SHP77 treated with DMSO at 0.1 percent for 48 hours (cell line): ENCODE measurements at places on chromosomes 16 and 17.

DNA sequence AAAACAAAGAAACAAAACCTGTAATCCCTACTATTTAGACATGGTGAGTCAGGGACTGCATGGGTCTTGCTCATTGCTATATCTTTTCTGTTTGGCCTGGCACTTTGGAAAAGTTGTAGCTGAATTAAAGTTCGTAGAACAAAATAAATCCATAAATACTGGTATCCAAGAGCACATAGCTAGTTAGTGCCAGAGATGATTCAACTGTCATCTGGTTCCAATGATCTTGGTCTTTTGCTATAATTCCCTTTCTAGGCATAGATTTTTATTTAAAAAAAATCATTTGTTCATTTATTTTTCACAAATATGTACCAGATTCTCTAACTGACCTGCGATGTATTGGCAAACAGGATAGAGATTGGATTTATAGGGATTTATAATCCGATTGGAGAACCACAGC, 1436.1 kb upstream of the GOT2 start:
- DNase-seq = no peak

DNA sequence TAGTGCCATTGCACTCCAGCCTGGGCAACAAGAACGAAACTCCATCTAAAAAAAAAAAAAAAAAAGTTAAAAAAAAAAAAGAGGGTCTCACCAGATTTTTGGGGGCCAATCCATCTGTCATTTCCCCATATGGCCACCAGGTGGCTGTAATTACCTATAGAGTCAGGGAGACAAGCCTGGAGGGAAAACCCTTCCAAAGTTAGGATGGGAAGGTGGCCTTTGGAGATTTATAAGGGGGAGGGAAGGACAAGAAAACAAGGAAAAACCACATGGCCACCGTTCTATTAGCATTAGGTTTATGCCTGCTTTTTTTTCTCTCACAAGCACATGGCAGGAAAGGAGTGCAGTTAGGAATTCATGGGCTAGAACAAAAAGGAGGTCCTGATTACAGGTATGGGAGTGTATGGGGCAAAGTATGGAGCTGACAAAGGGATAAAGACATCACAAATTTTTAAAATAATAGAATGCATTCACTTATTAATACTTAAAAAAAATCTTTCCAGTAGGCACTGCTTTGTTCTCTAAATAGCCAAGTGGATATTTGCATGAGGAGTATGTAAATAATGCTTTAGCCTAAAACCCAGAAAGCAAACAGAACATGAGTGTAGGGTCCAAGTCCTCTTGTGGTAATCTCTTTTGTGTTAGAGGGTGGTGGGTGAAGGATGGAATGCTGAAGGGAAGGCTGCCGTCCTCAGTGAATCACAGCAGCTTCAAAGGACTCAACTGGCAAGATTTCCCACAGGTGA, 5.1 kb downstream of the CYB5D1 start:
- peak; percentile 17 for DNase-seq

GRCh38 chr16:55248058-55248457, 75.9 kb upstream of the IRX6 start:
- DNase-seq = no peak

DNA sequence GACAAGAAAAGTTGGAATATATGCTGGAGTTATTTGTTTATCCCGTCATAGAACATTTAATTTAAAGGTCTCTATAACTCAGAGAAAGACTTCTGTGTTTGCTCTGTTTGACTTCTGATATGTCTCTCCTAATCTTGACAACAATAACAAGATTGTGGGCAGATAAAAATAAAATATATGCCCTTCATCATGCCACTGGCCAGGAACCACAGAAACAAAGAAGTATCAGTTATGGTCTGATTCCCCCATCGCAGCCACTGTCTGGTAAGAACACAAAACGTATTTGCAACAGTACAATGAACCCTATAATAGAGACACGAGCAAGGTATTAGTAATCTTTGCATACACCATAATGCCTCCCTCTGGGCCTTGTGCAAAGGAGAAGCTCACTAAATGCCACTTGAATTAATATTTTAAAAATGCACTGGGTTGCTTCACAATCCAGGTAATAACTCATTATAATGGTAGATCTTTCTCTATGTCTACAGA, 1498.3 kb downstream of the CDH11 start:
- no peak for DNase-seq

GRCh38 chr16:5895976-5896375, 798.4 kb upstream of the EEF2KMT start:
- no peak for DNase-seq

GRCh38 chr17:78819402-78819801, 21.2 kb downstream of the USP36 start:
- DNase-seq = no peak

DNA sequence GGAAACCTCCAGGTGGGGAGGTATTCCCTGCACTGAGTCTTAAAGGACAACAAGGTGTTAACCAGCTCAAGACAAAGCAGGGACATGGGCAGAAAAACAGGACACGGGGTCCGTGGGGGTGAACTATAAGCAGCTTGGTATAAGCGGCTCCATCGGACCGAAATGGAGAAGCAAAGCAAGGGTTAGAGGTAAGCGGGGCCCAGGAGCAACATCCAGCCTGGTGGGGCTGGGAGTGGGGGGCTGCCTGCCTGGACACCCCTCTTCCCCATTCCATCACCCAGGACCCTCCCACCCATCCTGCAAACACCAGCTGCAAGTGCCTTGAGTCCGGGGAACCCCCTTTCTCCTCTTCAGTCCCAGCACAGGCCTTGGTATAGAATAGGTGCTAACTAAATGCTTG, 29.5 kb downstream of the MYH11 start:
- DNase-seq = no peak

DNA sequence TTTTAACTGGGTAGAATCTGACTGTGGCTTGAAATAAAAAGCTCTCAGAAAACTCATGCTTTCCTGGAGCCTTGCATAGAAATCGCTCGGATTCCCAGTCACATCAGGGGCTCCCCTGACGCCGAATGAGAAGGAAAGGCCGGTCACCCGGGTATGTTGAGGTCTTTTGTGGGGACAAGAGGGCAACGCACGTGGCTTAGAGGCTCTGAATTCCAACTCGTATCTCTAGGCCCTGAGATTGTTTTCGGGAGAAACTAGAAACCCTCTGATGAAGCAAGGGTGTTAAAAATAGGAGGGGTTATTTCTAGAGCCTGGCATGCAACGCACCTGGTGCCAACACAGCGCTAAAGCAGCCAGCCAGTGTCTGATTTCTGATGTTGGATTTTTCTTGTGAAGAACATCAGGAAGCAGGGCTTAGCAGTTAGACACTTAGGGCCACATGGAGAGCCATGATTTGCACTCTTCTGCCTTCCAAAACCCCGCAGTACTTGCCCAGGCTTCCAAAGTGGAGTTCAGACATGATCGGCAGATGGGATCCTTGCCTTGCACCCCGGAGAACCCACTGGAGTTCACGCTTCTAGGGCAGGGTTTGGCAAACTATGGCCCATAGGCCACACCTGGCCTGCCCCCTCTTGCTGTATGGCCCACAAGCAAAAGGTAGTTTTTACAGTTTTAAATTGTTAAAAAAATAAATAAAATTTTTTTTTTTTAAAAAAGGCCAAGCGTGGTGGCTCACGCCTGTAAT, 12.6 kb downstream of the CACNG1 start:
- DNase-seq = no peak

DNA sequence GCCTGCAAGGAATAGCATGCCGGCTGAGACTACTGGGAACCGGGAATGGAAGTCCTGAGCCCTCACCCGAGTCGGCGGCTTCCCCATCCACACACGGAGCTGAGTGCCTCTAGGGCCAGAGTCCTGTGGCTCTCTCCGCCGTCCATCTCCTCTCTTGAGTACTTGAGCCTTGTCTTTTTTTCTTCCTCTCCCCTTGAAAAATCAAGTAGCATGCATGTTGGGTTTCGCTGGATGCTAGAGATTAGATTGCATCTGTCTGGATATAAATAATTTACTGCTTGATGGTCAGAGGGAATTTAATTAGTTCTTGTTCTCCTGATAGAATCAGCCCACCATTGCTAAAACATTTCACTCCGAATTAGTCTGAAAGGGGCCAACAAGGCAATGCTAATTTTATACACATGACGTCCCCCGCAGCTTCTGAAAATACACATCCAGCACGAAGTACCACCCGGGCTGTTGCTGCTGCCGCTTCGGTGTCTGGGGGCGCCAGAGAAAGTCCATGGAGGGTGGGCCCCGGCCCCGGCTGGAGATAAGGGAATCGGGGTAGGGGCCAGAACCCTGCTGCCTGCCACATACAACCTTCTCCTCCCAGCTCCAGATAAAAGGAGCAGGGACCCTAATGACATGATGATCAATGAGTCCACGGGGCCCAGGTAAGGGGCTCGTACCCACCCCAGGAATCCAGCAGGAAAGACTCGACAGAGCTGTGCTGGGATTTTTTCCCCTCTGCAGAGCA, 48.5 kb downstream of the RBFOX3 start:
- DNase-seq = no peak

GRCh38 chr16:13390093-13390985, 488.9 kb downstream of the SHISA9 start:
- no peak for DNase-seq

GRCh38 chr16:49000594-49000993, 281.0 kb downstream of the CBLN1 start:
- no peak for DNase-seq

DNA sequence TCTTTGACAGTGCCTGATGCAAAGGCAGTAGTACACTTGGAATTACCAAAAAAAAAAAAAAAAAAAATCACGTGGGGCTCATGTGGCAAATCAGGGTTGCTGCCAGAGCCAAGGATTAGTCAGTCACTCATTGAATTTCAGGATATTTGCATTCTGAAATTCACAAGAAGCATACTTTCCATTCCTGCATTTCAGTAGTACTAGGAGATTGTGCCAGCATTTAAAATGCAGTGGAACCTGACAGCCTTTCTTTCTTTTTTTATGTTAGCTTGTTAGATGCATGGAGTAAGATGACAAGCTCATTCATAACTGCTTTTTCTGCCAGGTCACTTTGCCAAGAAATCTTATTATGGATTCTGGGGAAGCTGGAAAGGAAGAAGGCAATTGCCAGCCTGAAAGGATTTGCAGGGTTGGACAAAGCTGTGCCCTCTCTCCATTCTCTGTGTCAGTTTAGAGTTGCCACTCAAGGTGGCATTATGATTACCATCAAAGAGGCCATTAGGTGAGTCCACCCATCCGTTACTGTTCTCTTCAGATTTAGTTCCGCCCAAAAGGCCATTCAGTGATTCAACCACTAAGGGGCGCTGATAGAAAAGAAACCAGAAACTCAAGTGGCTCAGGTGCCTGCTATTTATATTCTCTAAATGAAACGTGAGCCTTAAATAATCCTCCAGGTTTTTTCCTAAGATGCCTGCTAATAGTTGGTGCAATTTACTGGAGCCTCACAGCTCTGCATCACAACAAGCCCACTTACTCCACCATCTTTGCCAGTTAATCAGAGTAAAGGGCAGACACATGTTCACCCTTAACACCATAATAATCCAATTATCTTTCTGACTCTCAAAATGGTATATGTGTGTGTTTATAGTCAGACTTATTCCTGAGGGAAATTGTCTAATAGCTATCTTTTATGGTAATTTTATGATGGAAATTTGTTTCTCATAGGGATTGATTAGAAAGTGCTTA, 59.0 kb downstream of the TANGO6 start:
- peak; percentile 34 for DNase-seq

DNA sequence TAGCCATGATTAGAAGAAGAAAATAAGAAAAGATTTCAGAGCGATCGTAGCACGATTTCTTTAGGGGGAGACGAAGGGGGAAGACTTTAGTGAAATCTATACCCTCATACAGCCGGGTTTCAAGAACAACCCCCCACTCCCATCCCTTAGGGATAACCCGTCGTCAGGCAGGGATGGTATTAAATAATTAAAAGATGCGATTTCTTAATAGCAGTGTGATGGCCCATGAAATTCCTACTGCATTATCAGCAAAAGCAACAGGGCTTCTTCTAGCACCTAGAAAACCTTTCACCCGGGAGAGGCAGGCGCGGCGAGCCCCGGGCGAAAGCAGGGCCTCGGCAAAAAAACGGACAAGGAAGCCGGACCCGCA, 1.4 kb downstream of the CDH11 start:
- no peak for DNase-seq

- no peak for DNase-seq
Measured at GRCh38 chr17:58325289-58325726, 3.3 kb downstream of the TSPOAP1 start.

DNA sequence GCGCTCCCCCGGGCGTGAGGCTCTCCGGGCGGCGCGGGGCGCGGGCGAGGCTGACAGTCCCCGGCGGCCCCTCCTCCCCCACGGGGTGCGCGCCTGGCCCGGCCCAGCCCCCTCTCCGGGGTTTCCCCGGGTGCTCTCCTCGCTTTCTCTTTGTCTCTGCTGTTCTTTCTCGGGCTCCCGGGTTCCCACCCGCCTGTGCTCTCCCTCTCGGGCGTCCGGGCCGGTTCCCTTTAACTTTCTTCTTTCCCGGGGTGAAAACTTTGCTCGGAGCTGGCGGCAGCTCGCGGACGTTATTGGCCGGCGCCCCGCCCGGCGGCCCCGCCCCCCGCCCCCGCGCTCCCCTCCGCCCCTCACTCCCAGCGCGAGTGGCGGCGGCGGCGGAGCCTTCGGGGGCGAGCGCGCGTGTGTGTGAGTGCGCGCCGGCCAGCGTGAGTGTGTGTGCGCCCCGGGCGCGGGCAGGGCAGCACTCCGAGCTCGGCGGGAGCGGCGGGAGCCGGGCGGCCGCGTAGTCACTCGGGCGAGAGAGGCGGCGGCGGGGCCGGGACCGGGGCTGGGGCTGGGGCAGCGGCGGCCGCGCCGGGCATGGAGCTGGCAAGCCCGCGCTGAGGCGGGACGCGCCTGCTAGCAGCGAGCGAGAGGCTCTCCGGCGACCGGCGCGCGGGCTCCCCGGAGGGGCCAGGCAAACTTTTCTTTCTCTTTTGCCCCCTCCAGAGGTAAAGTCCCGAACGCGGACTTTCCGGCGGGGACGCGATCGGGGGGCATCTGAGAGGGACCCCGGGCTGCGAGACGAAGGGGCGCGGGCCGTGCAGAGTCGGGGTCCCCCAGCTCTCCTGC, at the start of gene NTN1:
NTN1 (plus strand) TSS at position 353 of the 834 bp plus-strand sequence. CDS start 864 bp downstream, outside the sequence.
- DNase-seq = no peak

DNA sequence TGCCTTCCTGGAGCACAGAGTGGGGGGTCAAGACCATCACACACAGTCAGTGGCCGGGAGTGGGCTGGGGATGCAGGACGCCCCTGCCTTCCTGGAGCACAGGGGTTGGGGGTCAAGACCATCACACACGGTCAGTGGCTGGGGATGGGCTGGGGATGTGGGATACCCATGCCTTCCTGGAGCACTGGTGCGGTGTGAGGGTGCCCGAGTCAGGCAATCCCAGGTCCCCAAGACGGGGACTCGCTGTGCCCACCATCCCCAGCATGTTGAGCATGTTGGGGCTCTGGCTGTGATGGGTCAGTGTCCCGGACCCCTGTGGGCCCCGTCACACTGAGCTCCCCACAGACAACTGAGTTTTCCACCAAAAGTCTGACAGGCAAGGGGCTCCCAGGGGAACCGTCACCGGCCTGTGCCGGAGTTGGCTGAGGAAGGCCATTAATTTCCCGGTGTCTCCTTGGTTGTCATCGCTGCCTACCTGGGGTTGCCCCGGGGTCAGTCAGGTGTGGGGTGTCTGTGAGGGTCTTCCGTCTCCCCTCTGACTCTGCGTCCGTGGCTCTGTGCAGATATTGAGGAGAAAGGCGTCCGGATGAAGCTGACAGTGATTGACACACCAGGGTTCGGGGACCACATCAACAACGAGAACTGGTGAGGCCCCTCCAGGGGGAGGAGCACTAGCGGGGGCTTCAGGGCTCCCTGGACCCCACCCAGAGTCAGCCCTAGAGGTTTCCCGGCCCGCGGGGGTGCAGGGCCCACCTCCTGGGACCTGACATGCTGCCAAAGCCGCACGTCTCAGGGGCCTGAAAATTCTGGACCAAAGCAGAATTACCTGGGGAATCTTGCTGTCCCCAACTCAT, 347.1 kb downstream of the SEC14L1 start:
- no peak for DNase-seq

GRCh38 chr17:32527146-32527545, 40.4 kb downstream of the CDK5R1 start:
- no peak for DNase-seq
